Fibroblast of skin of right biceps (primary cell): ENCODE measurements at places on chromosomes 2 and 18.
A peak's percentile ranks its signal among the peaks of the same experiment; 100 is the strongest.

DNA sequence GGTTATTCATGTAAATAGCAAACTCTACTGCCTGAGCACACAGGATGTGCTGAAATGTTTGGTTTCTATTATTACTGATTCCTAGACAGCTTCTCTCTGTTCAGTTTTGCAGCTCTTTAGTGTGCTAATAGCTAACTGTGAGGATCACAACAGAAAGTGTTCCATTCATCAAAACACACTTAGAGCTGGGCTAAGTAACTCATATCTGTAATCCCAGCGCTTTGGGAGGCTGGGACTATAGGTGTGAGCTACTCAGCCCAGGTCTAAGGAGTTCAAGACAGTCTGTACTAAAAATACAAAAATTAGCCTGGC, 63.2 kb downstream of the MOGAT1 start:
- DNase-seq, result no peak

DNA sequence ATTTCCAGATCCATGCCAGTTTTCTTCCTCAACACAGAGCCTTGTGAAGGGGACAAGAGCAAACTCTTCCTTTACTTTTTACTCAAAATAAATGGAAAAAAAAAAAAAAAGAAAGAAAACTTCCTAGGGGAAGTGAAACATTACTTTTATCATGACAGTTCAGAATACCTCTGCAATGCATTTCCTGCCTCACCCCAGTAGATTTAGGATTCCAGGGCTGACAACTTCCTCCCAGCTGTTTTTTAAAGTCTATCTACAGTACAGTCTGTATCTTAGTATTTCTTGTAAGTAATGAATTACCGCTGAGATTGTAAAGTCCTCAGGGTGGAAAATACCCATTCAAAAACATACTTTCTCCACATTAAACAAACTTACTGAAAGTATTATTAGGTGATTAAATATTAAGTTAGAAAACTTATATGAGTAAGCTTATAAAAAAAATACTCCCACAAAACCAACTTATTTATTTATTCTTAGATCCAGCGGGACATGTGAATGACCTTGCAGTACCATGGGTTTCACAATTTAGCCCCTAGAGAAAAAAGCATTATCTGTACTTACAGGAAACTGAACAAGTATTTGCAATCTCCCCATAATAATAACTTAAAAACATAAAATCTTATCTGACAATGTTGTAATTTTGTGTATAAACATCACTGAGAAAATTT, 117.7 kb downstream of the RBMS1 start:
- DNase-seq, result peak; percentile 60

DNA sequence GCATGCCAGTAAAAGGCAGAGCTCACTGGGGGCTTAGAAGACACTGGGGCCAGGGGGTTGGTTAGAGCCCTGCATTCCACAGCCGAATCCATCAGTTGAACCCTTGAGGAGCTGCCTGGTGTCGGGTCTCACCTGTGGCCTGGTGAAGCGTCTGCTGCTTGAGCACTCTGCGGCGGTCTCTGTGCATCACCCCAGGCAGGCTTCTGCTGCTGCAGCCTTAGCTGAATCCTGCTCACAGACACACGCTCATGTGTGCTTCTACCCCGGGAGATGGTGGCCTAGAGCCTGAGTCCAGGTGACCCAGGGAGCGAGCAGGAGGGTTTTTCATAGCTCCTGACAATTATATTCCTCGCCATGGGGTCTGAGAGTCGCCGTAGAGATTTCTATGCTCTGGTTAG, 192.1 kb downstream of the MGAT5 start:
- DNase-seq, result no peak

GRCh38 chr2:147623328-147623727, 221.5 kb upstream of the ACVR2A start:
- no peak for DNase-seq

DNA sequence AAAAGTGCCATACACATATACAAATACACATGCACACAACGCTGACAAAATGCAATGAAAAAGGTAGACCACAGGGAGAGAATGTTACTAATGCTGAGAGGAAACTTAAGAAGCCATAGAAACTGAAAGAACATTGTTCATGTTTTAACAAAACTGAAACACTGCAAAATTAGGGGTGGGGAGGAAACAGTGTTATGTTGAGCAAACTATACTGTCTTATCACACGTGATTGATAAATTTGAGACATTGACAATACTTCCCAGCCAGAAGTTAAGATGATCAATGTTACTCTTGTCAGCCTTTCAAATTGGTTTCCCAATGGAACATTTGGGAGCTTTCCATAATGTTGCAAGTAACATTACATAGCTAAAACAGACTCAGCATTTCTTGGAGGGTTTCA, 165.5 kb downstream of the L3MBTL4 start:
- no peak for DNase-seq

- DNase-seq, result no peak
Observed at GRCh38 chr2:45000341-45000901, 8.8 kb downstream of the SIX2 start.
